SK-N-SH (cell line): ENCODE measurements at places on chromosomes 1 and 21.

DNA sequence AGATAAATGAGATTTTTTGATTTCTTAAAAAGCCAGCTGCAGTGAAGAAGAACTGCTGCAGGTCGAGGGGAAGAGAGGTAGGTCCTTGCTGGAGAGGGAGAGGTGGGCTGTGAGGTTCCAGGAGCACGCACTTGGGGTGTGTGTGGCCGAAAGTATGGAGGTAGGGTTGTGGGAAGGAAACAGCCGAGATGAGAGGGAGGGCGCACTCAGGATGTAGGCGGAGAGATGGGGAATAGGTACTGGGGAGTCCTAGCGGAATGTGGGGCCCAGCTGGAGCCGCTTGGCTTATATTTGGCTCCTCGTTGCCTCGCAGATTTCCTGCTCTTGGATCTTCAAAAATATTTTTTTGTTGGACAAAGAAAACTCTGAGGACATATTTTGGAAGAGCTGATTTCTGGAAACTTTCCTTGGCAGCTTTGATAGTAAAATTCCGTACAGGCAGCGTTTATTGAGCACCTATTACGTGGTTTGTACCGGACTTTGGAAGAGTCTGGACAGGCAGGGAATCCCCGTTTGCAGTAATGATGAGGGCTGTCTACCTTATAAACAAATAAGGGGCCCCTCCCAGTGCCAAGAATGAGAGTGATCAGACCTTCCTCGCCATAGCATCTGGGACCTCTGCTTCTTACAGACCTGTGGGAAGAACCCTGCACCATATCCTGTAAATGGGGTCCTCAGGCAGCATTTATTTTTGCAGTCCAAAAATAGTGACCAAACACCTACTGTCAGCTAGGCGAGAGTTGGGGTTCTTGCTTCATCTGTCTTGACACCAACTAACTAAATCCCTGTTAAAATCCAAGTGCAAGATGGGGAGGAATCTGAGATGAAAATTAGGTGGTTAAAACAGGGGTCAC, 1.5 kb downstream of the LRRC8D start:
- no peak overlapping the region for H3K27ac ChIP-seq
- H3K4me3 ChIP-seq, result peak overlapping the region; percentile 94
- peak; percentile 28 for DNase-seq
- no peaks in the 10 kb centered on the region for H3K36me3 ChIP-seq
- no peaks in the 10 kb centered on the region for H3K27me3 ChIP-seq

DNA sequence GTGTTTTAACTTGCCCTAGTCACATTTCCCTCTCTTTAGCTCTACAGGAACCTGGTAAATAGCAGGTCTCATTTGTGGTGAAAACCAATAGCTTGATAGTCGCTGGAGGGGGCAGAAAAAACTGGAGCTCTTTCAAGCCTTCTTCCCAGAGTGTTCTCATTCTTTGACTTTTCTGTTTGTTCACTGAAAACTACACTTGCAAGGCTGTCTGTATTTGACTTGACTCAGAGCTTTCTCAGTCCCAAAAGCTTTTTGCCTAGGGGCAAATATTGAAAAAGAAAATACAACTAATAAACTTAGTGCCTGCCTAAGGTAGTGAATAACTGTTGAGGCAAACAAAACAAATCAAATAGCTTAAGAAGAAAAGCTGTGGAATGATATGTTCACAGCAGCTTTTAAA, 217.1 kb upstream of the CHRM3 start:
- no peak overlapping the region for H3K27ac ChIP-seq
- no peak for DNase-seq
- H3K27me3 ChIP-seq, result no peaks in the 10 kb centered on the region

GRCh38 chr1:192303029-192303428, 13.8 kb upstream of the RGS21 start:
- H3K36me3 ChIP-seq, result no peaks in the 10 kb centered on the region
- no peak overlapping the region for H3K4me3 ChIP-seq
- H3K27me3 ChIP-seq, result no peaks in the 10 kb centered on the region; the same call in 1 of the 2 replicates
- no peaks in the 10 kb centered on the region for H3K4me1 ChIP-seq

DNA sequence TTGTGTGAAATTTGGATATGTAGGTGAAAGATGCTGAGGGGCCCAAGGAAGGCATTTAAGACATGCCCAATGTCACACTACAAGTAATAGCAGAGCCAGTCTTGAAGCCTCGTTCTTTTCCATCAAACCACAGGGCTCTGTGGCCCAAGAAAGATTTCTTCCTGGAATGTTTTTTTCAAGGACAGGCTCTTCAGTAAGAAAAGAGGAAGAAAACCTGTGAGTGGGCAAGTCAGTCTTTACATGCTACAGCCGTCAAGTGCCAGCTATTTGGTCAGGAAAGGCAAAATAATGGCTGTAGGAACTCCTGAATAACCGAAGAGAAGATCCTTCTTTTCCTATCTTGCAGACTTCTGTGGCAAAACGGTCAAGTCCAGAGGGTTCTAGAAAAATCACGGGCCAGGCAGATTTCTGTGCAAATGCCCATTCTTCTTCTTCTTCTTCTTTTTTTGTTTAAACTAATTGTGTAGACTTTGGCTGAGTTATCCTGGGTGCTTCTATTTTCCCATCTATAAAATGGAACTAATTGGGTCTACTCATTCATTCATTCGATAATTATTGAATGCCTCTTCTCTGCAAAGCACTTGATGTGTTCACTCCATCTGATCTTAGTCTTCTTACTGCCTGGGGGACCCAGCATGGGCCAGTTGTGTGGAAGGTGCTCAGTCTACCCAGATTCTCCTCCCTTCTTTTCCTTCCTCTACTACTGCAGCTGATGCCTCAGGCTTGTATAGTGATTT, 1.9 kb upstream of the ID3 start:
- H3K4me1 ChIP-seq, result peaks cover 56% of the 10 kb centered on the region
- no peaks in the 10 kb centered on the region for H3K27me3 ChIP-seq
- H3K27ac ChIP-seq, result peak overlapping the region; percentile 98

DNA sequence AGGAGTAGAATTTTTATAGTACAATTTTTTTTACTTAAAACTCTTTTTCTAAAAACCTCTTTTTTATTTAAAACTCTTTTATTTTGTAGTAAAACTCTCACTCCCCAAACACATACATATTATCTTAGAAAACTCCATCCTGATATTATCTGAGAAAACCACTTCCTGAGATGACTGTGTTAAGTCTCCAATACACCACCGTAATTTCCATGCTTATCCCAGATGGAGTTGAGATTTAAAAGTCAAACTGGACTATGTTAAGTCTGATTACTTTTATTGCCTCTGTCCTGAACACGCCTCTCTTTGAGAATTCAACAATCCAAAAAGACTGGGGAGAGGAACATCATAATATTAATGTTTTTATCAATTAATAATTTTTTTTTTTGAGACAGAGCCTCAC, 3.7 kb downstream of the SEC16B start:
- no peaks in the 10 kb centered on the region for H3K36me3 ChIP-seq
- no peaks in the 10 kb centered on the region for H3K27me3 ChIP-seq
- H3K4me3 ChIP-seq, result no peak overlapping the region

DNA sequence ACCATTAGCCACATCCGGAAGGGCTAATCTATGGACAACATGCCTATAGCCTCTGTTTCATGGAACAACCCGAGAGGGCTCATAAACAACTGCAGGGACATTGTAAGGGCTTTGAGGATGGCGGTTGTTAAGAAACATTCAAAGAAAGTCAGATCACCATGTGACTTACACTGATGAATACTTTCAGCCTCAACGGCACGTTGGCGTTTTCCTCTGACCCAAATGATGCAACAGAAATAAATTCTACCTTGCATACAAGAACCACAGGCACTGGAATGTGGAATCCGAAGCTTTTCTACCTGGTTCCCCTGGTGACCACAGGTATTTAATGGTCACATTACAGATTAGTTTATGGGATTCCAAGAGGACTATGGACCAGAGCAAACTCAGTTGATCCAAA, 107.0 kb downstream of the CLIC6 start:
- no peak overlapping the region for H3K4me3 ChIP-seq
- no peaks in the 10 kb centered on the region for H3K27me3 ChIP-seq
- no peaks in the 10 kb centered on the region; the same call in 1 of the 2 replicates for H3K4me1 ChIP-seq
- H3K36me3 ChIP-seq, result no peaks in the 10 kb centered on the region
